ENCODE measurements at places on chromosomes 13 and 19.

DNA sequence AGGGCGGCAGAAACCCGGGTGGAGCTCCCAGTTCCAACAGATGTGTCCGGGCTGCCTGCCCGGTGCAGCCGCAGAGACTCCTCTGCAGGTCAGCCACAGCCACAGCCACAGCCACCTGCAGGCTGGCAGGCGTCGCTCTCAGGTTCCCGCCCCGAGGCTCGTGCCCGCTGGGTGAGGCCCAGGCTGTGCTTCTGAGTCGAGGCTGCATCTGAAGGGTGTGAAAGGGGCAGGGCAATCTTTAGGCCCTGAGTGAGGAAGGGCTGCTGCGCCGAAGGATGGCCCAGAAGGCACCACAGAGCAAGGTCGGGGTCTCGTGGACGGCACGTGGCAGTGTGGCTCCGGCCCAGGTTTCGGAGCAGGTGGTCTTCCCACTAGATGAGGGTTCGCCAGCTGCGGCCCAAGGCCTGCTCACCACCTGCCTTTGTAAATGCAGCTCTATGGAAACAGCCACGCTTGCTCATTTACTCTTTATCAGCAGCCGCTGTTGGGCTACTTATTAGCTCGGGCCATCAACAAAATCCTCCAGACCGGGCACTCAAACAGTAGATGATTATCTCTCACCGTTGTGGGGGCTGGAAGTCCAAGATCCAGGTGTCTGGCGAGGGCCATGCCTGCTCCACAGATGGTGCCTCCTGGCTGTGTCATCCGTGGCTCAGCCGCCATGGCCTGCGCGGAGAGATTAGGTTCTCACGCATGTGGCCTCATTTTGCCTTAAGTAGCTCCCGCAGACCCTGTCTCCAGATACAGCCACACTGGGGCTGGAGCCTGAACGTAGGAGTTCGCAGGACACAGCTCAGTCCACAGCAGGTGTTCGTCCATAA lies 40.3 kb upstream of the TFDP1 start:
- no peak for DNase-seq

DNA sequence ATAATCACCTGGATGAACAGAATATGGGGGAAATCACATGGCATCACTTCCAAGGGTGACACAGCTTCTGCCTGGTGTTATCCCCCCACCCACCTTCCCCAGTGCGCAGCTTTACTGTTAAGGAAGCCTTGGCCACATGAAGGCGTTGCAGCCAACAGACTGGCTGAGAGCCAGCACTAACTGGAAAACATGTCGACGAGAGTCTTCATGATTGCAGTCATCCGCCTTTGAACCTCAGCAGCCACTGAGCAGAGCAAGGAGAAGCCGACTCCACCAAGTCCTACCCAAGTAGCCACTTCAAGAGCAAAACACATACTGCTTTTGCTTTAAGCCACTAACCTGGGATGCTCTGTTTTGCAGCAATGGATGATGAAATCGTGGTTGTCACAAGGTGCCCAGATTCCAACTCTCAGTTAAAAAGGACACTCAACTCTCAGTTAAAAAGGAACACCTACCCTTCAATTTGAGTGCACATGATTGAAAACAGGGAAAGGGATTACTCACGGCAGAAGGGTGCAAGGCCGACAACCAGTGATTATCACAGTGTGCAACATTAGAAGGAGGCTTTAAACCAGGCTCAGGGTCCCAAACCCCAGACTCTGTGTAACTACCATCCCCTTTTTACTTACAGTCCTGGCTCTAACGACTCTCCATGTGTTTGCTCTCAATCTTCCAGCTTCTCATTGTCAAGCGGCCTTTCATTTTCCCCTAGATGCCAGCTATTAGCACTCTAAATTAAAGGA lies 149.1 kb downstream of the KLF12 start:
- DNase-seq, result peak; percentile 39

DNA sequence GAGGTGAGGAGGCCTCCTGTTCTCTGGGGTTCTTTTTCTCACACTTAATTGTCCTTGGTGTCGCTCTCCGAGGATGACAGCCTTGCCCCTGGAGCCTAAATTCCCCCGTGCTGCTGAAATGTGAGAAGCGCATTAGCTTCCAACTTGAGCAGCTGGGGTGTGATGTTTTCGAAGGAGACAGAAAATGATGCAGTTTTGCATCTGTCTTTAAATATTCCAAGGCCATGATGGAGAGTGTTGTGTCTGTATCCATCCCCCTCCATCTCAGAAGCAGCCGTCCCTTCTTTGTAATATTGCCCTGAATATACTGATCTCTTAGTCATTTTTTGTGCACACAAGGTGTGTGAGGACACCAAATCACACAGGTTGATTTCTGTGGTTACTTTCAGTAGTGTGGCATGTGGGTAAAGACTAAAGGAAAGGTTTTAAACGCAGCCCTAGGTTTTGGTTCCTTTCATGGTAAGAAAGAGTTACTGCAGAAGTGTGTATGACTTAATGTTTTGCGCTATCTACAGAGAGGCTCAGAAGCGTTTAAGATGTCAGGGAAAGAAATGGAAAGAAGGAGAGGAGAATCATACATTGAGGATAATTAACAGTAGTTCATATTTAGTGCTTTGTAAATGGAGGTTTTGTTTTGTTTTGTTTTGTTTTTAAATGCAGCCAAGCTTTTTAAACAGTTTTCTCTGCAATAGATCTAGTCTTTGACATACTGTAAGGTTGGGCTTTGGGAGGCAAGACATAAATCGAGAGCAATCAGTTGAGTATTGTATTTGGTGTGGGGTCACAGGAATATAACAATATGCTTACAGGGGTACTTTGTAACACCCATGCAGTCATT lies 1.6 kb downstream of the NBEA start:
- DNase-seq, result no peak

DNA sequence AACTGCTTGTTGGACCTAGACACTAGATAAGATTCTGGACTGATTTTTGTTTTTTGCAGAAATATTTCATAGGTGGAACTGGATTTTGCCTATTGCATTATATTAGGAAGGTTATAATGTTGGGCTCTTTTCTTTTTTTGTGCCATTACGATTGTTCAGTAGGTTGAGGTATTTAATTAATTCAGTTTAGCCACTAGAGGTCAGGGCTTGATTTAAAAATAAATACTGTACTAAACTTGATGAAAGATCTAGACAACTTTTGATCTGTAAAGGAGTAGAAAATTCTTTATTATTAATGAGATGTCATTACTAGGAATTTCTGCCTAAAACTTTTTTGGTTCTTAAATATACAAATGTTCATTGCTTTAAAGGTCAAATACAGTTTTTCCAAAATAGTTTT lies 15.2 kb upstream of the SUPT20H start:
- DNase-seq, result no peak

DNA sequence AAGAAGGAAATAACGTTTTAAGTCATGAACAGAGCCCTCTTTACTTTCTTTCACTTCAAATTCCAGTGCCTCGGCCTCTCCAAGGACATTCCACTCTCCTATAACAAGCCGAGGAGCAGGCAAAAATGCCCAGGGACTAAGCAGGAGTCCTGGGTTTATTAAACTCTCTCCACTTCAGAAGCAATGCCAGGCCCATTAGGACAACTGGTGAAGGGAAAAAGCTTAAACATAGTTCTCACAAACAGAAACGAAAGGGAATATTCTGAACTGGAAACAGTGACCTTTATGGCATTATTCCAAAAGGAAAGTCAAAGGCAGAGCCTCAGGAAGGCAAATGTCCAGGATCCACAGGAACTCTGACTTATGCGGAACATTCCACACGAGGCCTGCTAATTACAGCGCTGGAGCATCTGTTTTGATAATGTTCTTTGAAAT lies 30.9 kb upstream of the MED4 start:
- no peak for DNase-seq

GRCh38 chr19:39212375-39212742 lies 8.3 kb upstream of the SYCN start:
- DNase-seq, result peak; percentile 45

- no peak for DNase-seq
Observed at GRCh38 chr13:46172531-46172991, 9.4 kb downstream of the LCP1 start.

- peak; percentile 64 for DNase-seq
Observed at GRCh38 chr19:47247308-47247990, 8.9 kb upstream of the CCDC9 start.

- no peak for DNase-seq
Observed at GRCh38 chr13:30735025-30735871, at the start of gene ALOX5AP. Gene ALOX5AP, plus strand, starts transcription at chr13:30735543. Its CDS starts 63 bp downstream, at chr13:30735606.

- no peak for DNase-seq
Observed at GRCh38 chr13:110376120-110376519, 69.0 kb downstream of the COL4A2 start.

GRCh38 chr13:101893021-101893420 lies 440.5 kb downstream of the ITGBL1 start:
- no peak for DNase-seq

DNA sequence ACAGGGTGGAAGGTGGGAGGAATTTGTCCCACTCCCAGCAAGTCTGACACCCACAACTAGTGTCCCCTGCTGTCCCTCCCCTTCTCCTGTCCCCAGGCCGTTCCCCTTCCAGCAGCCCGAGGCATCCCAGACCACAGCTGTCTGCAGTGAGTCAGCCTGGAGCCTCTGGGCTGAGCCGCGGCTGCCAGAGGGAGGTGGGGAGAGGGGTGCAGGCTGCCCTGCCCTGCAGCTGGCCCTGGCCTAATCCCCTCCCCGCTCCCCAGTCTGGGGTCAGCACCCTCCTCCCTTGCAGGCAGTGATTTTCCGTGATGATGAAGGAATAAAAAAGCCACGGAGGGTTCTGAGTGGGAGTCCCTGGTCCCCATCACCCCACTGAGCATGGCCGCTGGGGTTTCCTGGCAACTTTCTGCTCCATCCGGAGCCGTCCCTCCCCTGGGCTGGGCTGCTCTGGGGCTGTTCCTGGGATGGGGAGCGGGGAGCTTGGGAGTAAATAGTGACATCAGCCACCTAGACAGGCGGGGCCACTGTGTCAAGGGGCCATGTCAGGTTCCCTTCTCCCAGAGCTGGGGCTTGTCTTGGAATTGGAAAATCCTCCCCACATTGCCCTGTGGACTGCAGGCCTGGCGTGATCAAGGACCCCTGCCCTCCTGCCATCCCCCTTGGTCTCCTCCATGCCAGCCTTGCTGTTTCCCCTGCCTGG lies 16.8 kb downstream of the SPC24 start:
- DNase-seq, result no peak

DNA sequence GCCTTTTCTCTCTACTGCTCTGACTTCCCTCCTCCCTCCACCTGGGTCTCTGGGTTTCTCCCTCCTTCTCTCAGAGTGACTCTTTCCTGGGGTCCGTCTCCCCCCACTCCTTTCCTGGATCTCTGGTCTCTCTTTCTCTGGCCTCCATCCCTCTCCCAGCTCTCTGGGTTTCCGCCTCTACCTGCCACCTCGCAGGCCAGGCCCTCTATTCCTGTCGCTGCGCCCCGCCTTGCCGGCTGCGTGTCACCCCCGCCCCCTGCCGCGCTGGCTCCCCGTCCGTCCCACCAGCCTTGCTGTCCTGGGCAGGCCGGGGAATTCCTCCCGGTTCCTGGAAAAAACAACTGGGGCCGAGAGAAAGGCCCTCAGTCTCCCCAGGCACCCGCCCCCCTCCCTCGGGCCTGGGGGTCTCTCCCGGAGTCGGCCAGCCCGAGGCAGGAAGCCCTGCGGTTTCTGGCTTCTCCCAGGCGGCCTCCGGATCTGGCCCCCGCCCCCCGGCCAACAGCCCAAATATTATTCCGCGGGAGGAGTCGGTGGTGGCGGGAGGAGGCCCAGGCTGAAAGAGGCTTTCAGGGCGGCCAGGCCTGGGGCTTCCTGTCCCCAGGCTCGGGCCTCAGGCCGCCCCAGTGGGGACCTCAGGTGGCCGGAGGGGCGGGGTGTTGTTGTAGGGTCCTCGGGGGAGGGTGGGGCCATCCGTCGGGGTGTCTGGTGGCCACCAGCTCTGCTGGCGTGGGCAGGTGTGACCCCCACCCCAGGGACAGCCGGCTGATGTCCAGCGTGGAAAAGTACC lies 9.3 kb downstream of the IRF2BP1 start:
- no peak for DNase-seq

DNA sequence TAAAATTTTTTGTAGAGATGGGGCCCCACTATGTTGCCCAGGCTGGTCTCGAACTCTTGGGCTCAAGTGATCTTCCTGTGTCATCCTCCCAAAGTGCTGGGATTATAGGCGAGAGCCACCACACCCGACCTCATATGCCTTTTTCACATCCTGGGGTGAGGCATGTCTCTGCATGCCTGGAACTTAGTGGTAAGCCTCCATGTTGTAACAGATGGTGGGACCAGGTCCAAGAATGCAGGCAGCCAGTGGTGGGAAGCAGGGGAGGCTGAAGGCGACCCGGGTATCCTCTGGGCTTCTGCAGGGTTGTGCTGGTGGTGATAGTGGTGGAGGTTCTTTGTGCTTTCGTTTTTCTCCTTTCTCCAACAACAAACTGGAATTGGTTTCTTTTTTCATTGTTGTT lies 30.1 kb upstream of the CCDC124 start:
- no peak for DNase-seq

DNA sequence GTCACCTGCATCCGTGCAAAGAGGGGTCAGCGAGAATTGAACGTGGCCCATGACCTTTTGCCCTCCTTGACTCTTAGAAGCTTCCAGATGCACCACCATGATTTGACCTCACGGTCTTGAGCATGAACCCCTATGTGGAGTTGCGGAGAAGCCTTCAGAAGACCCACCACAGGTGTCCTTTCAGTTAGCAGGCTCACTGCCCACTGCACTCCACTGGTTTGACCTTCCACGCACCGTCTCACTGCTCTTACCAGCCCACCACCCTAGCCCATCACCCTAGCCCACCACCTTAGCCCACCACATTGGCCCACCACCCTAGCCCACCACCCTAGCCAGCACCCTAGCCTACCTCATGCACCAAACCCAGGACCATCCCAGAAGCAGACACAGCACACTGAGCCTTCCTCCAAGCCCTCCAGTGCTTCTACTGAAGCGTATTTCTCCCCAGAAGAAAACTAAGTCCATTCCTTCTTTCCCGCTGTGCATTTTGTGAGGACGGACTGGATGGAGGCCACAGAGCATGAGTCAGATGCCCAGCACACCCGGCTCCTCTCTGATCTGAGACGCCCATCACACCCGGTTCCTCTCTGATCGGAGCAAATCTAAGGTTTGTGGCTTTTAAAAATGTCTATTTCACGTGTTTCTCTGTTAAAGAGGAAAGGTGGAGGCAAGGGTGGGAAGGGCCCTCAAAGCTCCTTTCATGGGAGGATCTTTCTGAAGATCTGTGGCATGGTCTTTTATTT lies 45.8 kb downstream of the SOX1 start:
- DNase-seq, result no peak

DNA sequence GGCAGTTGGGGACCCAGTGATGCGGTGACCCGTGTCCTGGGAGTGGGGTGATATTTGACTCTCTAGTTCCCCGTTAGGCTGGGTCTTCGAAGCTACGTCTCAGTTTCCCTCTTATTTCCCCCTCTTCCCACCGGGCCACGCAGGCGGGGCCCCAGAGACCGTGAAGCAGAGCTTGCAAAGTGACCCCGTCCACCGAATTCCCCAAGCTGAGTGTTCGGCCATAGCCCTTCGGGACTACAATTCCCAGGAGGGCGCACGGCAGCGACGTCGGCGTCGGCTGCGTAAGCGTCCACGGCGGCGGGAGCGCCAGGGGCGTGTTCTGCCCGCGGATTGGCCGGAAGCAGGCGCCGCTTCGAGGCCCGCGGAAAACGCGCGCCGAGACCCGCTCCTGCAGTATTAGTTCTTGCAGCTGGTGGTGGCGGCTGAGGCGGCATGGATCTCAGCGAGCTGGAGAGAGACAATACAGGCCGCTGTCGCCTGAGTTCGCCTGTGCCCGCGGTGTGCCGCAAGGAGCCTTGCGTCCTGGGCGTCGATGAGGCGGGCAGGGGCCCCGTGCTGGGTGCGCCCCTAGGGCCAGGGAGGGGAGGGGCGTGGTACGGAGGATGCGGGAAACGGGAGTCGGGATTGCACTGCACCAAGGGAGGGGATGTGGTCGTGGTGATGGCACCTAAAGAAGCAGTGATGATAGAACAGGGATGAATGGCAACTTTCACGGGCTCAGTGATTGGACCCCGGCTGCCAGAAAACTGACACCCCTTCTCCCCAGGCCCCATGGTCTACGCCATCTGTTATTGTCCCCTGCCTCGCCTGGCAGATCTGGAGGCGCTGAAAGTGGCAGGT lies at the start of gene RNASEH2A:
Gene RNASEH2A (plus strand): TSS at position 343 of the 840 bp plus-strand sequence. CDS start 90 bp downstream, at position 433.
- peak; percentile 75 for DNase-seq

Measured in central memory CD8-positive, alpha-beta T cell (primary cell).